Mammary epithelial cell (primary cell): ENCODE measurements at places on chromosomes 13 and 19.

DNA sequence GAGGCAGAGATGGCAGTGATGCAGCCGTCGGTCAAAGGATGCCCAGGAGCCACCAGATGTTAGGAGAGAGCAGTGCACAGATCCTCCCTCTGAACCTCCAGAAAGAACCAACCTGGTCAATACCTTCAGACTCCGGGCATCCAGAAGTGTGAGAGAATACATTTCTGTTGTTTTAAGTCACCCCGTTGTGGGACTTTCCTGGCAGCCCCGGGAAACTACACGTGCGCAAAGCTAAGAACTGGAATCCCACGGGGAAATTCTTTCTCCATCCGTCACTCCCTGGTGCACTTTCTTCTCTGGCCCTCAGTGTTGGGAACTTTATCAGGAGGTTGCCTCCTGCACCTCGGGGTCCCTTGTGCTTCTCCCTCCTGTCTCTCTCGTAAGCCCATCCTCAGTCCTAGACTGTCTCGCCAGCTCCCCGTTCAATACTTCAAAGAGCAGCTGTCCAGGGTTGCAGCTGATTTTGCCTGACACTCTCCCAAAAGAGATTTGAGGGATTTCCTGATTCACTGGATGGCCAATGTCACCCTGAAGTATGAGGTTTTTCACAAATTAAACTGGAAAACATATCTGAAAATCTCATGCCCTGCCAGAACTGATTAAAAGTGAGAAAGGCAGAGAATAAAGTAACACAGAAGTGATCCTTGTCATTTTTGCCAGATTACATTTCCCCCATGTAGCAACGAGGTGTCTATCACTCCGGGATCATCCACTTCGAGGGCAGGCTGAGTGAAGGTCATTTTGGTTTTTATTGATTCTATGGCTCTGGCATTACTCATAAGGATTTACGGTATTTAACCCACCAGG lies 136.8 kb downstream of the DCT start:
- DNase-seq, result no peak

GRCh38 chr19:9251236-9251635 lies 506 bp downstream of the OR7E24 start:
- no peak for DNase-seq

- DNase-seq, result peak; percentile 76
Measured at GRCh38 chr13:41008349-41008980, 10.7 kb downstream of the ELF1 start.

DNA sequence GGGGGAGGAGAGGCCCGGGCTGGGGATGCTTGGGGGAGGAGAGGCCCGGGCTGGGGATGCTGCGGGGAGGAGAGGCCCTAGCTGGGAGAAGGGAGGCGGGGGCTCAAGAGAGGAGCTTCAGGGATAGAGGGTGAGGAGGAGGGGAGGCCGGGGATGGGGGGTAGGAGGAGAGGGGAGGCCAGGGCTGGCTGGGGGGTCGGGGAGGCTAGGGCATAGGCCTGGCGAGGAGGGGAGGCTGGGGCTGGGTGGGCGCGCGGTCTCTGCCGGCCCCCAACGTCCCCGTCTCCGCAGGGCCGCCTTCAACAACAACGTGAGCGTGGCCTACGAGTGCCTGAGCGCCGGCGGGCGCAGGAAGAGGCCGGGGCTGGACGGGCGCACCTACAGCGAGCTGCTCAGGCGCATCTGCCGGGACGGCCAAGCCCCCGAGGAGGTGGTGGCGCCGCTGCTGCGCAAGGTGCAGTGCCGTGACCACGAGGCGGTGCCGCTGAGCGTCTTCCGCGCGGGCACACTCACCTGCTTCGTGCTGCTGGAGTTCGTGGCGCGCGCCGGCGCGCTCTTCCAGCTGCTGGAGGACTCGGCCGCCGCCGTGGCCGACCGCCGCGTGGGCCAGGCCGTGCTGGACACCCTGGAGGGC lies 11.4 kb downstream of the TPGS1 start:
- DNase-seq, result no peak

DNA sequence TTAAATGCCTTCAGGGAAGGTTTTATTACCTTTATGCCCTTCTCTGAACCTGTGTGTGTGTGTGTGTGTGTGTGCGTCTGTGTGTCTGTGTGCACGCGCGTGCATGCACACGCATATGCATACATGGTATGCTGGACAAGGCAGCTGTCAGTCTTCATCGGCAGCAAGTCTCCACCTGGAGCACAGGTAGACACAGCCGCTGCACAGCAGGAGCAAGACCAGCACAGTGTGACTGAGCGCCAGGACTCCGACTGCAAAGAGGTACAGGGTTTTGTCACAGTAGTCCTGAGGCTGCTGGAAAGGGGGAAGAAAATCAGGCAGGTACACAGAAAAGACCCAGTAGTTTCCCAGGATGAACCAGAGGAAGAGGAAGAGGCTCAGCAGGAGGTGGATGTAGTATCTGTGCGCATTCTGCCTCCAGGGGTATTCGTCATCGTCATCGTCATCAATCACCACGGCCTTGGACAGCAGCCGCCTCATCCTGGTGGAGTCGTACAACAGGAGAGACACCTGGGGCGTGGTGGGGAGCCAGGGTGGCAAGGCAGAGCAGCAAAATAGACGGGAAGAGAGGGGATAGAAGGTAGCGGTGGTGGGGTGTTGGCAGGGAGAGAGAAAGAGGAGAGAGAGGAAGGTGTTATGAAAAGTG lies 12.8 kb upstream of the DHRS12 start:
- DNase-seq, result peak; percentile 76

DNA sequence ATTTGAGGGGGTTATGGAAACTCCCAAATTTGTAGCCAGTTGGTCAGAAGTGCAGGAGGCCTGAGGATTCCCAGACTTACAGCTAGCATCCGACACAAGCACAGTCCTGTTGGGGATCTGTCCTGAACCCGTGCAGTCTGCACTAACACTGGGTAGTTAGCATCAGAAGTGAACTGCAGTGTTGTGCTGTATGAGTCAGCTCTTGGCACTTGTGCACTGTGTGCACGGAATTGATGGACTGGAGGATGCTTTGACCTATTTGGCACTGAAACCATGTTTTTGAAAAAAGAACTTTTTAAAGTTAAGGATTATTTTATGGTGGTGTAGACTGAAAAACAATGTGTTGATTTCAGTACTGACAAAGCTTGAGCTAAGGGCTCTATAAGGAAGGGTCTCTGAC lies 279.0 kb downstream of the NHLRC3 start:
- DNase-seq, result peak; percentile 21

- DNase-seq, result no peak
Measured at GRCh38 chr19:11649941-11650340, 52.7 kb downstream of the ZNF627 start.

DNA sequence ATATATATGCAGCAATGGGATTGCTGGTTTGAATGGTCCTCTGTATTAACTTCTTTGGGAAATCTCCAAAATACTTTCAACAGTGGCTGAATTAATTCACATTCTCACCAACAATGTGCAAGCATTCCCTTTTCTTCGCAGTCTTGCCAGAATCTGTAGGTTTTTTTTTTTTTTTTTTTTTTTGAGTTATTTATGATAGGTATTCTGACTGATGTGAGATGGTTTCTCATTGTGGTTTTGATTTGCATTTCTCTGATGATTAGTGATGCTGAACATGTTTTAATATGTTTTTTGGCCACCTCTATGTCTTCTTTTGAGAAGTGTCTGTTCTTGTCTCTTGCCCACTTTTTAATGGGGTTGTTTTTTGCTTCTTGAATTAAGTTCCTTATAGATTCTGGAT lies 2041.5 kb upstream of the PCDH20 start:
- no peak for DNase-seq

DNA sequence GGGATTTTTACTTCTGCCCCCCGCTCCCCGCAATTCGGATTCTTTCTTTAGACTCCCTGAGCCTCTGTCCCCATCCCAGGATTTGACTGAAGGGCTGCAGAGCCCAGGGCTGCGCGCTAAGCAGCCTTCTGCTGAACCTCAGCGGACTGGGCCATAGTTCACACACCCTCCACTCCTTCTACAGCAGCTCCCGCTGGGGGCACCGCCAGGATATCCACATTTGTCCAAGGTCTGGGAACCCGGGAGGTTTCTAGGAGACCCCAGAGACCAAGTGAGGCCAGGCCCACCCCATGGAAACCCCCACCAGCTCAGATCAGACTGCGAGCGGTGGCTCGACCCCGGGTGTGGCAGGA lies 463.3 kb downstream of the ITGBL1 start:
- no peak for DNase-seq

- no peak for DNase-seq
Measured at GRCh38 chr19:32174386-32175113, 170.9 kb upstream of the ZNF507 start.

- DNase-seq, result no peak
Measured at GRCh38 chr19:13963603-13964105, 11.3 kb downstream of the DCAF15 start.

GRCh38 chr19:39582442-39582841 lies 19.9 kb upstream of the LGALS13 start:
- DNase-seq, result no peak

GRCh38 chr19:58277748-58278540 lies 811 bp upstream of the ZNF8 start:
- DNase-seq, result no peak

- no peak for DNase-seq
Measured at GRCh38 chr13:98039964-98040363, 86.5 kb downstream of the IPO5 start.
